Tongue (tissue), 3 donors: ENCODE measurements at places on chromosomes 2 and 18. TPM values are rescaled to one million over a fixed set of nuclear protein-coding genes. Genes with fewer than 3 reads are reported as not detected.

- DNase-seq, result no peak
Observed at GRCh38 chr2:227410191-227410590, 22.4 kb upstream of the SCYGR1 start.

GRCh38 chr2:197052356-197052755 is 125.8 kb upstream of the PGAP1 start:
- peak; percentile 43 for DNase-seq

DNA sequence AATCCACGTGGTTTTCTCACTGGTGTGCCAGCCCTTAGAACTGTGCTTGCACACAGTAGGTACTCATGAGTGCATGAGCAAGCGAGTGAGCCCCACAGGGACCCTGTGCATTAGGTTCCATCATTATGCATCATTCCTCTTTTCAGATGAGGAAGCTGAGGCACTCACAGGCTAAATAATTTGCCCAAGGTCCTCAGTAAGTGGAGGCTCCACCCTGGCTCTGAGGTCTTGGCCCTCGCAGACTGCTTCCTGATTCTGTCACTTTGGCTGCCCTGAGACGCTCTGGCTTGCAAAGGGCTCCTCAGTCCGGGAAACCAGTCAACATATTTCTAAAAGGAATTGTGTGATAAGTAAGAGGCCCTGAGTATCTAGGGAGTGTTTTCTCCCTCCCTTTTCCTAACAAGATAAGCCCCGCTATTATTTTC is 71.7 kb downstream of the IL1R2 start:
- DNase-seq, result no peak

DNA sequence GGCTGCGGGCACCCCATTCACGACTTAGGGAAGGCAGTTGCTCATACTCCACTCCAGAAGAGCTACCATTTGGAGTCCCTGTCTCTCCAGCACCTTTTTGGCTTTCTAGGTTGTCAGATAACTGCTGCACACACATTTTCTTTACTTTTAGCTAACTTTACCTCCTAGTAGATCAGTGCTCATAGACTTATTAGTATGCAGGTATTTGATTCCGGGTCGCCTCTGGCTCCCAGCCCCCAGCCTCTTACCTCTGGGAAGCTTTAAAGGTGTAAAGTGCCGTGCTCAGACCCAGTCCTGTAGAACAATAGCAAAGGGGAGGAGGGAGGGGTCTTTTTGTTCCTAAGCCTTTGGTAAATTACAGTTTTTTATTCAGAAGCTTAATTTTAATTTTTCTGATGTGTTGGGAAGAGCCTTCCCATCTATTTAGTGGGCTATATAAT is 102.9 kb downstream of the SPTBN1 start:
- no peak for DNase-seq

The SH3RF3 gene
- total RNA-seq, result 10.1 TPM

The ZC3H8 gene
- 21.0 TPM for total RNA-seq
